ENCODE measurements at places on chromosomes 6 and 20.

DNA sequence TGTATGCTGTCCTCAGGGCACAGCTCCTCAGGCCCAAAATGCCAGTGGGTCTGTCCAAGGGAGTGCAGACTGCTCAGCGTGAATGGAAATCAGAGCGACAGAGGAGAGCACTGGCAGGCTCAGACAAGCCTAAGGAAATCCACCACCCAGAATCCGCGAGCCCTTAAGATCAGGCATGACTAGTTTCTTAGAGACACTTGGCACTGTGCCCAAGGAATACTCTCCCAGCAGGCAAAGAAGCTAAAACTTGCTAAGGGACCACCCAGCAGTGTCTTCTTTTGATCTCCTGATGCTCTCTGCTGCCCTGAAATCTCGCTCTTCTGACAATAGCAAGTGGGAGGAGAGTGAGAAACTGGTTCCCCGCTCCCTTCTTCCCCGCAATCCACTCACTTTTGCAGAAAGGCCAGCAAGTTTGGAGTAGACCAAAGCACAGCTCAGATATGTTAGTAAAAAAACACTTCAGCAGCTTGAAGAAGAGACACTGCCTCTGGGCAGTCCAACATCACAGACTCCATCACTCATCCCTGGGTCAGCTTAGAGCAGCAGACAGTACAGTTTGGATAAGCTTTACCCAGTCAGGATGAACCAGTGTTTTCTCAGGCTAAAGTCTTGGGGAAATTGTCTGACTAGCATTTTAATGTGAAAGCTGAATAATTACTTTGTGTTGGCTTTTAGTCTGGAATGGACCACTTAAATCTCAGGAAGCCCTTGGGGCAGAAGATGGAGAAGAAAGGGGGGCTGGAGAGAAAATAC is 32.4 kb downstream of the TRAF3IP2 start:
- peak; percentile 89 for DNase-seq

DNA sequence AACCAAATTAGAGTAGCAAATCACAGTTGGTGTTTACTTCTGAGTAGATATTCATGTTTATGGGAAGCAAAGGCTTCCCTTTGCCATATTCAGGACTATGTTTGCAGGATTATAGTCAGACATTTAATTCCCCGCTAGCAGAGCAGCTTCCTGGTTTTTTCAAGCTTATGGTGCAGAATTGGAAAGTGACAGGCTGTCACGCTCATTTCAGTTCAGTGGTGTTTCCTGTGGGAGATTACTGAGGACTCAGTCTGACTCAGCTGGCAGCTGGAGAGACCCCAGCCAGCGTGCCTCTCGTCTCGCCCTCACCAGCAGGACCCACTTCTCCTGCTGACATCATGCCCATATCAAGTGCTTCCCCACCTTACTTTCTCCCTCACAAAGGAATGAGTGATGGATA is 85.1 kb downstream of the LYRM2 start:
- DNase-seq: no peak

GRCh38 chr6:52087498-52087999 is at the start of gene PKHD1:
PKHD1 (minus strand) TSS chr6:52087613; CDS start chr6:52084933, 2,680 bp downstream.
- no peak for DNase-seq

- no peak for DNase-seq
Observed at GRCh38 chr20:9358001-9358400, 156.4 kb upstream of the LAMP5 start.

DNA sequence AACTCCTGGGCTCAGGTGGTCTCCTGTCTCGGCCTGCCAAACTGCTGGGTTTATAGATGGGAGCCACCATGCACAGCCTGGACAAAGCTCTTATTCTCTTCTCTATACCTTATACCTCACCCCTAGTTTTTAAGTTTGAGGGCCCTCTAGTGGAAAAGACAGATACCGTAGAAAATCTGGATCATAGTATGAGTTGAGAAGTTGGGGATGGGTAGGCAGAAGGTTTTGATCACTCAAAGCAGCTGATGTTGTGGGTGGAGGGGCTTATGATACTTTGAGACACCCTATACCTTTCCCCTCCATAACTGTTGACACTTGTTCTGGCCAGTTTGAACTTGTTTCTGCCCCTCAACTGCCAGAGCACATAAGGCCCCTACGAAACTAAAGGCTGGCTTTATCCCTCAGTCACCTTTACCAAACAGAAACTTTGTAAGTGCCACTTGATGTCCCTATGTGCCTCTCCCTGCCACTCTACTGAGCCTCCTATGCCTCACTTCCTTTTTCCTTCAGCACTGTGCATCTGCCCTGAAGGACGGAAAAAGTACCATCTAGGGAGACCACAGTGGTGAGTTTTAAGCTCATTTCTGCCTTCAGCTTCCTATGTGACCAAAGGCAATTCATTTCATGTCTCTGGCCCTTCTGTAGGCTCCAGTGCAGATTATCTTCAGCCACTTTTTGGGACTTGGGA is 28.6 kb downstream of the RALY start:
- no peak for DNase-seq

GRCh38 chr20:59044295-59044694 is 1.7 kb upstream of the PRELID3B start:
- no peak for DNase-seq

DNA sequence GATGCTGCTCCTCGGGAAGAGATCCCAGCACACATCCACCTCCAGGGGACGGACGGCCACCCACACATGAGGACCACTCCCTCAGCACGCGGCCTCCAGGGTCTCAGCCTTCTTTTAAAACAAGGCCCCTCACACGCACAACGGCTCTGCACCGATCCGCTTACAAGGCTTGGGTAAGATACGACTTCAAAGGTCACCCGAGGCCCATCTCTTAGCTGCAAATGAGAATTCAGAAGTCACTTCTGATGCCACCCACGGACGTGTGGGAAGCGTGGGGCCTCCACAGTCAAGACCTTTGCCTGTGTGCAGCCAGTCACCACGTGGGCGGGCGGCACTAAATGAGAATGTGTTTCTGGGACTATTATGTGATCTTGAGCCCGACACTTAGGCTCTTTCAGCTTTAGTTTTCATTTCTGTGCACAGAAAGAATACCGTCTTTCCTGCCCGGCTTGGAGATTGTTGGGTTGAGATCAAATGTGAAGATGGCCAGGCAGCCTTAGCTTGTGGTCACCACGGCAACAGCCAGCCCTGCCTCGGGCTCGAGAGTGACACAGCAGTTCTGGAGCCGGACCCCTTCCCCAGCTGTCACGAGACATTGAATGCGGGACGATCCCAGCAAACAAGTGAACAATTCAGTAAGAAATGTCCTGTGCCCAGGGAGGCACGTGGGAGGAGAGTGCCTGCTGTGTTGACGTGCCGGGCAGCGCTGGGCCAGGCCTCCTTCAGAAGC is 91.6 kb downstream of the RAMACL start:
- peak; percentile 33 for DNase-seq

- no peak for DNase-seq
Observed at GRCh38 chr20:64131406-64131805, 24.0 kb upstream of the NPBWR2 start.

GRCh38 chr6:162726947-162727321 is 632 bp downstream of the PRKN start:
- DNase-seq: no peak

GRCh38 chr6:159068904-159069578 is 24.2 kb upstream of the TAGAP start:
- DNase-seq: no peak

DNA sequence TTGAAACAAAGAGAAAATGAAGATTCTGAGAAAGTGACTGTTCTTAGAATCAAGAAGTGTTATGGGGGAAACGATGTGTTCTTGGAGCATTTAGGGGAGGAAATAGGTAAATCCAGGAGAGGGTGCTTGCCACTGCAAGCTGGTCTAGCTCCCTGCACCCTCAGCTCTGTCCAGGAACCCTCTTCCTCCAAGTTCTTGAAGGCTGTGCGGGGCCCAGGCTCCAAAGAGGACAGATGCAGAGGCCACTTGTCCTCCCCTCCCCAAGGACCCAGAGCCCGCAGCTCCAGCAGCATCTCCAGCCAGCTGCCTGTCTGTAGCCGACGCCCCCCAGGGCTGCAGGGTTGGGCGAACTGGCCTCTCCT is 87.9 kb downstream of the CDC5L start:
- DNase-seq: no peak

DNA sequence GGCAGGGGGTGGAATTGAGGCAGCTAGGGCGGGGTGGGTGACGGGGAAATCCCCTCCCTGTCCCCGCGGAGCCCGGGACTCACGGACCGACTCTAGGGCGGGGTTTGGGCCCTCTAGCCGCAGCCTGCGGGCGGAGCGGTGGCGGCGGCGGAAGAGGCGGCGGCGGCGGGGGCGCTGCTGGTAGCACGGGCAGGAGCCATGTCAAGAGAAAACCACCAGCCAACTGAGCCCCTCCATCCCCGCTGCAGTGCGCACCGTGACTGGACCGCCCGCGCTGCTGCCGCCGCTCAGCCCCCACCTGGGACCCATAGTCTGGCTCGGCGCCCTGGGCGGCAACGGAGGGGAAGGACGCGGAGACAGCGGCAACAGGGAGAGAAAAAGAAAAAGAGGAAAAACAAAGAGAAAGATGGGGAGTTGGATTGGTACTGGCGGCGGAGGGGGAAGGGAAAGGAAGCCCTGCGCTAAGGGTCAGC is 1.2 kb upstream of the C6orf62 start:
- no peak for DNase-seq

DNA sequence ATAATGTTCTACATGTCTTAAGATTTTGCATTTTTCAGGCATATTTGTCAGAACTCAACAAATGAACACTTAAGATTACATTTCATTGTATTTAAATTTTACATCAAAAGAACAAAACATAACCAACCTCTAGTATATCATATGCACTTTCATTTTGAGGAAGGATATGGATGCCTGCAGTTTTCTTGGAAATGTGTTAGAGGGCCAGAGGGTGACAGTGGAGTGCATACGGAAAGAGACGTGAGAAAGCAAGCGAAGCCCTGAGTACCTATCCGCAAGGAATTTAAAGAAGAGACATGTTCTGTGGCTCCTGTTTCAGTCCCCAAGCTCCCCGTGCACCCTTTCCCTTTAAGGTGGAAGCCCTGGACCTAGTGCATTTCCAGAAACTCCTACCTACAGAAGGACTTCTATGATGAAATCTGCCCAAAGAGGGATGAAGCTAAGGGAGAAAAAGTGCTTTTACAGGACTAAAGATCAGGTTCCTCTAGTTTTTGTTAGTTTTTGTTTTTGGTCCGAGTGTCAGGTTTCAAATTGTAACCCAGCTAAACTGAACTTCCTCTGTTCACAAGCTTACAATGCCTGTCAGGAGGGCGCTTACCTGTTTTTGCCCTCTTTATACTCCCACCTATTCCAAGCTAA is 38.8 kb downstream of the EZR start:
- no peak for DNase-seq

All from spinal cord (tissue), 10 donors.